ENCODE measurements at places on chromosomes 2 and 18.

DNA sequence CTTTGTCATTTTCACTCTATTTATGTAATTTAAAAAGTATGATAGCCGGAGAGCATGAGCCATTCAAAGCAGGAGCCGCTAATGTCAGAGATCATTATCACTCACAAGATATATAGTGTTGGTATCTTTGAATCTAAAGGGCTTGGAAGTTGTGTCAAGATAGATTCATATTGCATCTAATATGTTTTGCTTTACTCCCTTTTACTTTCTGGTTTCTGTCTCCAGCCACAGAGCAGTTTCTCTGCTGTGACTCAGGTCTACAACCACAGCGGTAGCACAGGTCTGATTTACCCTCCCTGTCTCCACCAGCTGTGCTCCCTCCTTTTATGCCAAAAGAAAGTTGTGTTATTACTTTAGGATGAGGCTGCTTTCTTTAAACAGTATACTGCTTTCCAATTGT, 424.0 kb downstream of the ARHGAP15 start:
- no peak for DNase-seq

GRCh38 chr2:237859533-237860272, at the start of gene RAMP1:
Gene RAMP1, plus strand, starts transcription at chr2:237859623. Its CDS starts 53 bp downstream, at chr2:237859676.
- no peak for DNase-seq

- no peak for DNase-seq
Observed at GRCh38 chr2:71896385-71897136, 251.1 kb downstream of the CYP26B1 start.

DNA sequence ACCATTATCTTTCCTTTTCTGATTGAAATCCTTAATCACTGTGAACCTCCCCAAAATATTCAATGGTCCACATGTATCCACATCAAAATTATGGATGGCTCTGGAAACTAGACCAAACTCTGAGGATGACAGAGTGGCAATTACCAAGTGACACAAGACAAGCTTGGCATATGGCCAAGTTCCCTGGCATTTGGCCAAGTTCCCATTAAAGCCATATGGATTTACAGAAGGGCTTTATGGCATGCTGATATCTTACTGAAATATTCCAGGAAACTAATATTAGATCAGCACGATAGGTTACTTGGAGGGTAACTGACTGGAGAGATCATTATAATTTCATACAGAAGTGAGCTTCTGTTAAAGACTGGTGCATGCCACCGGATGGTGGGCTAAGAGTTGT, 21.9 kb upstream of the CERS6 start:
- DNase-seq, result no peak

DNA sequence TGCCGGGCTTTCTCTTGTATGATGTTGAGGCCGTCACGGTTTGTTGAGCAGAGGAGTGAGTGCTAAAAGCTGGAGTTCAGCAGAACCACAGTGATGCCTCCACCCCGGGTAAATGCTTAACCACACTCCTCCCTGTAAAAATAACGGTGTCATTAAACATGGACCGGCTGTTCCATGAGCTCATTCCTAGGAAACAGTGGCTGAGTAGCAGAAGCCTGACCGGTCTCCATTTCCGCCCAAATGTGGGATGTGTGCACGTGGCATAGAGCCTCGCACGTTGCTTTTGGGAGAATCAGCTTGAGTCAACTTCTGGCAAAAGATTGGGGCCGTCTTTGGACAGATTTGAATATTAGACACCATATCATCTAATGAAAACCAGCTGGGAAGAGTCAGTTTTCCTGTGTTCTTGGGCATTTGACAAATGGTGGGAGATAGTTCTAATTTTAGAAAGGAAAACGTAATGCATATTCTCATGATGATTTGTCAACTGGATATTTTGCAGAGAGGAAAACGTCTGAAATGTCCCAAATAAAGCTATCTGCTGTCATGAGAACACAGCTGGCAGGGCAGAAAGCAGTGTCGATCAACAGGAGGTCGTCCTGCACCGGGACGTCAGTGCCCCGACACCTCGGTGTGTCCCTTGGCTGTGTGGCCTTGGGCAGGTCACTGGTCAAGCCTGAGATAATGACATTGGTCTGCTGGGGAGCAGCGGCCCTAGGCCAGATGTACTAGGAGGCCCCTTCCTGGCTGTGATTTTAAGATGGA, 42.4 kb downstream of the LRRFIP1 start:
- DNase-seq, result no peak

GRCh38 chr2:191038241-191038725, 24.3 kb upstream of the STAT1 start:
- no peak for DNase-seq

GRCh38 chr2:215347878-215348277, 36.0 kb downstream of the ATIC start:
- DNase-seq, result no peak

GRCh38 chr2:234981197-234982095, 29.6 kb downstream of the SH3BP4 start:
- DNase-seq, result no peak

All from activated CD8-positive, alpha-beta memory T cell treated with anti-CD3 and anti-CD28 coated beads for 48 hours (primary cell).